Epithelial cell of umbilical artery (primary cell): ENCODE measurements at places on chromosomes 2 and 18. TPM values are rescaled to one million over a fixed set of nuclear protein-coding genes. Genes with fewer than 3 reads are reported as not detected.

Gene SLC5A7
- total RNA-seq = not detected in 2 replicates

Gene POTEC
- not detected in 2 replicates for total RNA-seq

Gene FAM117B
- 1.5 and 1.9 TPM in 2 replicates for total RNA-seq

Gene MRPS5
- 59.1 and 67.8 TPM in 2 replicates for total RNA-seq

Gene DLX1
- 0.32 TPM in 1 of 2 replicates, not detected in the other for total RNA-seq

Gene ZNF892
- 3.6 and 9.6 TPM in 2 replicates for total RNA-seq

Gene FSHR
- not detected in 2 replicates for total RNA-seq

Gene LOXL3
- total RNA-seq = 2.9 and 4.4 TPM in 2 replicates

Gene SMARCAL1
- 5.5 and 10.5 TPM in 2 replicates for total RNA-seq

Gene DLGAP1
- not detected in 2 replicates for total RNA-seq

Gene IKZF2
- total RNA-seq = 0.32 and 0.91 TPM in 2 replicates

Gene LAMA3
- 1.9 and 3.3 TPM in 2 replicates for total RNA-seq

Gene ZEB2
- 12.7 and 32.2 TPM in 2 replicates for total RNA-seq

Gene ALKAL2
- total RNA-seq = not detected in 2 replicates

Gene UGT1A4
- total RNA-seq = not detected in 2 replicates

Gene FBXO41
- 0.46 and 1.3 TPM in 2 replicates for total RNA-seq

Gene UPP2
- total RNA-seq = not detected in 2 replicates

Gene CFAP221
- 0.15 and 0.32 TPM in 2 replicates for total RNA-seq

Gene LTBP1
- total RNA-seq = 22.9 and 80.9 TPM in 2 replicates

Gene CCDC121
- 1.3 and 2.0 TPM in 2 replicates for total RNA-seq

Gene UBE2E3
- 56.7 and 90.6 TPM in 2 replicates for total RNA-seq

Gene KIF5C
- under 0.01 TPM in 2 replicates for total RNA-seq

Gene IL36B
- not detected in 2 replicates for total RNA-seq

Gene PKDCC
- total RNA-seq = 12.3 and 16.6 TPM in 2 replicates

Gene C1QL2
- 0.15 TPM in 1 of 2 replicates, not detected in the other for total RNA-seq
